CD4-positive, alpha-beta T cell (primary cell): ENCODE measurements at places on chromosomes 13 and 19.

GRCh38 chr19:50475736-50476223 is 527 bp upstream of the EMC10 start:
- DNase-seq = no peak

DNA sequence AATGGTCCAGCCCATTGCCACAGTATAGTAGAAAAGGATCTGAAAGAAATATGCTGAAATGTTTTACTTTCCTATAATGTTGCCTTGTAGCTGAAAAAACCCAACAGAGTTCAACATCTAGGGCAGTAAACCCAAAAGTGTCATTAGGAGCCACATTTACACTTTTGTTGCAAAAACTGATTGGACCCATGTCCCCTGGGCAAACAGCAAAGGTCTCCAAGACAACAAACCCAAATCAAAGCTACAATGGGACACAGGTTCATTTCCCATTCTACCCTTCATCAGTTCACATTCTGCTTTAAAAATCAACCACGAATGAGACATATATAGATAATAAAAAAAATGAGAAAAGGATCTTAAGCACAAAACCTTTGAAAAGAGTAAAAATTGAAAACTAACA is 744.8 kb downstream of the PCDH17 start:
- DNase-seq = no peak

GRCh38 chr19:35935911-35936737 is at the start of gene LRFN3:
Gene LRFN3 (plus strand): TSS chr19:35936374. CDS start chr19:35939426, 3,052 bp downstream.
- DNase-seq = peak; percentile 76

GRCh38 chr19:53466726-53467484 is 628 bp upstream of the ZNF813 start:
- DNase-seq = no peak

- DNase-seq = no peak
These were observed 2018.0 kb upstream of the PCDH20 start for GRCh38 chr13:63433546-63434150.

GRCh38 chr13:38826182-38826813 is 139.4 kb downstream of the FREM2 start:
- no peak for DNase-seq
